ENCODE measurements at places on chromosomes 13 and 19.

DNA sequence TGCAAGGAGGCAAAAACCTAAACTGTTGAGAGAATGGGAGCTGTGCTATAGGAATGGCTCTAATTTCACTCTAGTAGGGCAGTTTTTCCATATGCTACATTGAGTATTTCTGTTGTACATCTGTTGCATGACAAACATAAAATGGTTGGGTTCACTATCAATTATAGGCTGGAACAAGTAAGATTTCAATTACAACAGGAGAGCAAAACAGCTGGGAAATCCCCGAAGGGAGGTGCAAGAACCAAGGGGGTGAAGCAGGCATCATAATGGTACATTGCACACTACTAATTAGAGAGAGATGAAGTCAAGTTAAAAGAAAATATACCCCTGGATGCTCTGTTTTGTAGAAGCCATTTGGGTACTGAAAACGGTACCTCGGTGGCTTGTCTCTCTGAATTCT is 389.5 kb downstream of the PCDH9 start:
- DNase-seq = no peak

DNA sequence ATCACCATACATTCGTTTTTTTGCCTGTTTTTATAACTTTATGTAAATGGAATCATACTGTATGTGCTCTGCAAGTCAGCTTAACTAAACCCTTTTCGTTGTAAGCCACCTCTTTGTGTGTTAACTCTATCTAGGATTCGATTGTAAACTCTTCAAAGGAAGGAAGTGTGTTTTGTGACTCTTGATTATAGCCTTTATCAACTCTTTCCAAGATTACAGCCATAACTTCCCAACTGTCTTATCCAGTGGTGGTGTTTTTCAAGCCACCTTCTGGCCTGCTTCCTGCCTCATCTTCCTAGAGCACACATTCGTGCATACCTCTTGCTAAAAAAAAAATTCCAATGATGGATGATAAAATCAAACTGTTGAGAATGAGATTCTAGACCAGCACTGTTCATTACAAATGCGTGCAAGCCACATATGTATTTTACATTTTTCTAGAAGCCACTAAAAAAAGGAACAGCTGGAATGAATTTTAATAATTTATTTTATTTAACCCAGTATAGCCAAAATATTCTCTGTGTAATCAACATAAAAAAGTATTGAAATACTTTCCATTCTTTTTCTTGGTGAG is 12.0 kb upstream of the FBXL3 start:
- DNase-seq = no peak

DNA sequence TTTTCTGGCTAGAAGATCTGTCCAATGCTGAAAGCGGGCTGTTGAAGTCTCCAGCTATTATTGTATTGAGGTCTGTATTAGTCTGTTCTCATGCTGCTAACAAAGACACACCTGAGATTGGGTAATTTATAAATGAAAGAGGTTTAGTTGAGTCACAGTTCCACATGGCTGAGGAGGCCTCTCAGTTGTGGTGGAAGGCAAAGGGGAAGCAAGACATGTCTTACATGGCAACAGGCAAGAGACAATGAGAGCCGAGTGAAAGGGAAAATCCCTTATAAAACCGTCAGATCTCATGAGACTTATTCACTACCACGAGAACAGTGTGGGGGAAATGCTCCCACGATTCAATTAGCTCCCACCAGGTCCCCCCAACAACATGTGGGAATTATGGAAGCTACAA is 980.4 kb downstream of the SLITRK5 start:
- DNase-seq = no peak

DNA sequence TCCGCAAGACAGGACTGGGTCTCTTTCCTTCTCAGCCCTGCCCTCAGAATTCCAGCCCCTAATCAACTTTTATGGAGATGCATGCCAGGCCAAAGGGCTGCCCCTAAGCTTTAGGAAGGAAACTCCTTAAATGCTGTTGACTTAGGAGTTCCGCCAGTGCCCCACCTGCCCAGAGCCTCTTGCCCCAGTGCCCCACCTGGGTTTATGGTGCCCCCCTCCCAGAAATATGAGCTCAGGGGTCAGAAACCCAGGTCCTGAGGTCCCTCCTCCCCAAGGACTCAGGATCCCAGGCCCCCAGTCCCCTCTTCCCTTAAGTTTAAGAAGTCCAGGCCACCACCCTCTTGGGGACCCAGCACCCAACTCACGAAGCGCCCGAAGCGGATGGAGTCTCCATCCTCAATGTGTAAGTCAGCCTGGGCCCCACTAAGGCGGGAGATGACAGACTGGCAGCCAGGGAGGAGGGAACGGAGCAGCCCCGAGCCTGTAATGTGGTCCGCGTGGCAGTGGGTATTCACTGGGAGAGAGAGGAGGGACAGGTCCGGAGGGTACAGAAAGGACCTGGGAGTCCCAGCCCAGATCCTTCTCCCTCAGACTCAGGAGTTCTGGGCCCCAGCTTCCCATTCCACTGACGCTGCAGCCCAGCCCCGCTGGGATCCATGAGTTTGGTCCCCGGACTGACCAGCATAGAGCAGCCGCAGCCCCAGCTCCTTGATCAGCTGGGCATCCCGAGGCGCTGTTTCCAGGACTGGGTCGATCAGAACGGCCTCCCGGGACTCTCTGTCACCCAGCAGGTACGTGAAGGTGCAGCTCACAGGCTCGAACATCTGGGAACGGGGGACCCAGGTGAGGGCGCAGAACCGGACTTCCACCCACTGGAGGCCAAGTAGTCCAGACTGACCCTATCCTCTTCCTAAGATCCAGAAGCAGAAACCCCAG is 897 bp downstream of the ETHE1 start:
- DNase-seq = no peak

DNA sequence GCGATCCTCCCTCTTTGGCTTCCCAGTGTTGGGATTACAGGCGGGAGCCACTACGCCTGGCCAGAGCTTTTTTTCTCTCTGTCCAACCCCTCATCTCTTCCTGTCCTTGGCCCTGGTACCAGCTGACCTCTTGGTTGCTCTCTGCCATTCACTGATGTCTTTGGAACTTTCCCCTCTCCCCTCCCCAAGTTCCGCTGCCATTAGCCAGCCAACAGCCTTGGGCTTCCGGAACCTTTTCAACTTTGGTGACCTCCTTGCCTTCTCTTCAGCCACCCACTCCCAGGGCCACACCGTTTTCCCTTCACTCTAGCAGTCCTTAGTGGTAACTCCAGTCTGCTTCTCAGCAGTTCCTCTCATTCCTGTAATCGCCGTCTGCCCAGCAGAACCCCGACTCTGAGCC is 4.3 kb downstream of the WTIP start:
- no peak for DNase-seq

- DNase-seq = no peak
Observed at GRCh38 chr13:42356184-42356575, 84.2 kb downstream of the AKAP11 start.

DNA sequence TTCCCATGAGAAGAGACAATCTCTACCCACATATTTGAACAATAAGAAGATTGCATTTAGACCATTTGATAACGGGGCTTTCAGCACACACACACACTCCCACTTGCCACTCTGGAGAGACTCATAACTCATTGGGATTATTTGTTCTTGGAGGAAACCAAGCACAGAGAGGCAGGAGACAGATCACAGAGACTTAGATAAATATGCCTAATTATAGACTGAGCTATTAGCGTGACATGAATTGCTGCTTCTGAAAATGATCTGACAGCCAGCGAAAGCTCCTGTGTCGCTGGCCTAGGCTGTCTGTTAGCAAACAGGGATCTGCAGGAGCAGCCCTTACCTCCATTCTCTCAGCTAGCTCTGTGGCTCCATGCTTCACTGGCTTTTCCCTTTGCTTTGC is 111.4 kb downstream of the CCNA1 start:
- DNase-seq = no peak

GRCh38 chr19:10686661-10687517 is 14.3 kb upstream of the QTRT1 start:
- no peak for DNase-seq

DNA sequence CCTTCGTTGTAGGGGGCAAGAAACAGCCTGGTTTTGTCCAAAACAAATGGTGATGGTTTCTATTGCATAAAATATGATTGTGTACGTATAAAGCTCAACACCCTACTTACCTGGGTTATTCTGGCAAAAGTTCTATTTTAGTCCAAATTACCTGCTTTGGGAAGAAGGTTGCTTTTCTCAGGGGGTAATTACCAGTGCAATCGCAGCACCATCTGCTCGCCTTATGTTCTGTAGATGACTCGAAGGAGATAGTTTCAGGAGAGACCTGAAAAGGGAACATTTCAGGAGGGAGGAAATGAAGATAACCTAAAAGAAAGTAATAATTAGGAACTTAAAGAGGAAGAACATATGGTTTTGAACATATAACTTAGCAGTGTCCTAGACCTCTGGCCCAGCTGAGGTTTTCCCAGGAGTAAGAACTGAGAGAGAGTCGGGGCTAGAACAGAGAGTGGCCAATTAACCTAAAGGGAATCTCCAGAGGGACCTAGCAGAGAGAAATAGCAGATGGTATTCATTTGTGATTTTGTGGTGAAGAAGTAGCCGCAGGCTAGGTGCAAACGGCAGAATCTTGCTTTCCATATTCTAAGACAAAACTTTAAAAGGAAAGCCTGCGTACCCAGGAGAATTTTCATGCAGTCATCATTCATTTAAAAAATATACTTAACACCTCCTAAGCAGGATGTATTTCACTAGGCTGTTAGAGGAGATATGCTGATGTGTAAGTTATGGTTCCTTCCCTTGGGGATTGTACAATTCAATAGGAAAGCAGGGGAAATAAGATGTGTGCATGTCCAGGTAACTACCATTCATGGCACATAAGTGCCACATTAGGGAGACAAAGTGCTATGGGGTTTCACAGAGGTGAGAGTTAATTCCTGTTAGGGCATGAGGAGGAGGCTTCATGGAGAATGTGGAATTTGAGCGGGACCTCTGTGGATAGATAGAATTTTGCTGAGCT is 113.0 kb upstream of the SLC10A2 start:
- DNase-seq = no peak

DNA sequence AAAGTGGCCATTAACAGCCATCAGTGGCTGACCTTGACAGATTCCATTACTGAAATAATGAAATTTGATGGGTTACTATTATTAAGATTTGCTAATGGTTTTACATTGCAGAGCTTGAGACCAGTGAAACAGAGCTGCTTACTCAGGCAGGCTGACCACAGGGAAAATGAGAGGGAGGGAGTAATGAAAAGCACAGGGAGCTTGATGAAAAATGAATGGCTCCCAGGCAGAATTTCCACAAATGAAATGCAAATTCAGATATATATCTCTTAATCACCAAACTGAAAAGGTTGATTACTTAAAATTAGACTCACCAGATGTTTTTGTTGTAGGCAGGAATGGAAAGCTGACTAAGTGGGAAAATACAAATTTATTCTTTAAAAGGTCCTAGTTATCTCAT is 36.1 kb downstream of the HTR2A start:
- DNase-seq = no peak

DNA sequence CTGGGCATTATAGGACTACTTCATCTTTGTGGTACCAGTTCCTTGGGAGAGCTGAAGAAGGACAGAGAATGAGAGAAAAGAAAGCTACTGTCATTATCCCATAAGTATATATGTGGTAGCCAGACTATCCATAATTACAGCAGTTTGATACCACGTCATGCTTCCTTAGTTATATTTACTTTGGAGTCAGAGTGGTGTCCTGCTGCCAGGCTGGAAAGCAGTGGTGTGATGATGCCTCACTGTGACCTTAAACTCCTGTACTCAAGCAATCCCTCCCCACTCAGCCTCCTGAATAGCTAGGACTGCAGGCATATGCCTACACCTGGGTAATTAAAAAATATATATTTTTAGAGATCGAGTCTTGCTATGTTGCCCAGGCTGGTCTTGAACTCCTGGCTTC is 57.8 kb downstream of the WTIP start:
- DNase-seq = no peak

- DNase-seq = no peak
Observed at GRCh38 chr13:111962431-111962891, 104.5 kb upstream of the SOX1 start.

Measured in 8988T (cell line).